CD4-positive, alpha-beta memory T cell (primary cell): ENCODE measurements at places on chromosomes 1 and 21. TPM values are rescaled to one million over a fixed set of nuclear protein-coding genes. Genes with fewer than 3 reads are reported as not detected.
A peak's percentile ranks its signal among the peaks of the same experiment; 100 is the strongest.

SPOCD1 gene
- polyA plus RNA-seq, result not detected

GNAT2 gene
- polyA plus RNA-seq, result not detected

TARS2 gene
- 23.5 TPM for polyA plus RNA-seq

DNA sequence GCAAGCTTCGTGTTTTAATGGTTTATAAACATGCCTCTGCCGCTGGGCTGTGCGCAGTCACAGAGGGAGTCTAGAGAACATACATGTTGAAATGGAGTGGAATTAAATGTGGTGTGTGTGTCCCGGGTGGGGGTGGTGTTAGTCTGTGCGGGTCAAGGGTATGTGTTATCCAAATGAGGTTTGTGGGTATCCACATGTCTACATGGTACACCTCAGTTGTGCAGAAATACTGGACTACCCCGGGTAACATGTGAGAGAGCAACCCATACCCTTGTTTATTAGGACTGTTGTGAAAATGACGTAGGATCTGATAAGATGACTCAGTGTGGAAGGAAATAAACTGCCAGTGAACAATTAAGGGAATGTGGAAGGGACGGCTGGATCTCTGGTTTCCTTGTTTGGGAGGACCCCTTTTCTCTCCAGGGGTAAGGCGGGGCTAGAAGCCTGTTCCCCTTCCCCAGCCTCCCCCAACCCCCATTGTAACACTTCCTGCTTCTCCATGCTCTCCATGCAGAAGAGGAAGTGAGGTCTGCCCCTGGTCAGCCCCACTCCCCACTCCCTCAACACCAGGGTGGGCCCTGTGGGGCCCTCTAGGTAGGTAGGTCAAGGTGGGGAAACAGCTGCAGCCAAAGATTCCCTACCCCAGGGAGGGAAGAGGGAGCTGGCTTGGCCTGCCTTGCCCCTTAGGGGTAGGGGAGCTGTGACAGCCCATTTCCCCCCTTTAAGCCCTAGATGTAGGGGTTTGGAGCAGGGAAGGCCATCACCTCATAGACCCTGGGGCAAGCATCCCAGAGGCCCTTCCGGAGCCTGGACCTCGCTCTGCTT, 690 bp downstream of the EPS8L3 start:
- H3K4me1 ChIP-seq, result no peaks in the 10 kb centered on the region
- no peak overlapping the region for H3K27ac ChIP-seq
- H3K36me3 ChIP-seq, result no peaks in the 10 kb centered on the region
- no peaks in the 10 kb centered on the region for H3K27me3 ChIP-seq

DNA sequence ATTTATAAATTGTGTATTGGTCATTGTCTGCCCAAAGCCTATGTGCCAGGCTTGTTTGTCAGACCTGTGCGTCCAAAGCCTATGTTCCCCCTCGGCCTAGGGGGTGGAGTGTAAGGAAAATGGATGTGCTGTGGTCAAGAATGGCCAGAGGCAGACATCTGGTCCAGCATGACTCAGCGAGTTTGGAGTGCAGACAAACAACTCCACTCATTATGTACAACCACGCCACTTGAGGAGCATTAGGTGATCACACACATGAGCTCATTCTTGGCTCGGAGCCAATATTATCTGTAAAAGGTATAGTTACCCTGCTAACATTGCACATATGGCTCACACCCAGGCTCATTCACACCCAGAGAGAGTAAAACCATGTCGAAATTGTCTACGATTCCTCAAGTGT, 1047.6 kb upstream of the ADGRL4 start:
- no peaks in the 10 kb centered on the region for H3K36me3 ChIP-seq
- H3K4me3 ChIP-seq, result no peak overlapping the region

- no peak overlapping the region for H3K27ac ChIP-seq
- no peak for DNase-seq
- H3K36me3 ChIP-seq, result no peaks in the 10 kb centered on the region
- no peak overlapping the region for H3K4me3 ChIP-seq
- no peaks in the 10 kb centered on the region for H3K27me3 ChIP-seq
Observed at GRCh38 chr1:8974551-8974950, 28.9 kb downstream of the CA6 start.

DNA sequence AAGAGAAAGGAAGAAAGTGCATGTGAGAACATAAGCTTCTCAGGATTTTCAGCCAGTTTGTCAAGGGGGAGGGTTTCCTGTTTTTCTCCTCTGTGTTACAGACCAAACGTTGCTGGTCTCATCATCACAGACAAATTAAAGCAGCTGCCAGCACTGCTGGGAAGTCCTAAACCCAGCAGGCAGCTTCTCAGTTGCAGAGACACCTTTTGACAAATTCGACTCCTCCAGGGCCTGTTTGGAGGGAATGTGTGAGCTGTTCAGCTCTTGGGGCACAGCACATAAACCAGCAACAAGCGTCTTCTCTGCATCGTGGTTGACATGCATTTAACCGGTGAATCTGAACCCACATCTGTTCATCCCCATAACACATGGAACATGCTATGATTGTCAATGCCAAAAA, 454.6 kb upstream of the RUNX1 start:
- H3K27me3 ChIP-seq, result no peaks in the 10 kb centered on the region
- no peaks in the 10 kb centered on the region for H3K36me3 ChIP-seq
- DNase-seq, result peak; percentile 13
- H3K4me3 ChIP-seq, result no peak overlapping the region

DNA sequence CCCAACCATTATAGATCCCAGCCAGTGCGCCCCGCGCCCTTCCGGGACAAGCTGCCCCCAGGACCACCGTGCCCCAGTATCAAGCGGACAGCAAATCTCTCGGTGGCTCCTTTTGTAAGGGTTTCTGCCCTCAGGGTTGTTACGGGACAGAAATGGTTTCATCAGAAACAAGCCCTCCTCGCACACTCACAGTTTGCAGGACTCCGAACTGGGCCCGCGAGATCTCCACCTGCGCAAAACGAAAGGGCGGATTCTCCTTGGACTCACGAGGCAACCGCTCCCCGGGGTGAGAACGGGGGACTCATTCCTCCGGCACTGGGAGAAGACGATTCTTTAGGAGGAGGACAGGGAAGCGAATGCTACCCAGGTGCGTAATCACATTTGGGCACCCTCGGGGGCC, 51.1 kb upstream of the H6PD start:
- H3K27me3 ChIP-seq, result peaks cover 17% of the 10 kb centered on the region
- no peak for DNase-seq
- H3K4me1 ChIP-seq, result peaks cover 13% of the 10 kb centered on the region
- no peak overlapping the region for H3K4me3 ChIP-seq
- H3K27ac ChIP-seq, result no peak overlapping the region
- no peaks in the 10 kb centered on the region for H3K36me3 ChIP-seq

- H3K27me3 ChIP-seq, result no peaks in the 10 kb centered on the region
- no peak for DNase-seq
- H3K4me3 ChIP-seq, result no peak overlapping the region
- no peak overlapping the region for H3K27ac ChIP-seq
- no peaks in the 10 kb centered on the region for H3K4me1 ChIP-seq
Observed at GRCh38 chr1:226983247-226983991, 43.3 kb downstream of the COQ8A start.

DNA sequence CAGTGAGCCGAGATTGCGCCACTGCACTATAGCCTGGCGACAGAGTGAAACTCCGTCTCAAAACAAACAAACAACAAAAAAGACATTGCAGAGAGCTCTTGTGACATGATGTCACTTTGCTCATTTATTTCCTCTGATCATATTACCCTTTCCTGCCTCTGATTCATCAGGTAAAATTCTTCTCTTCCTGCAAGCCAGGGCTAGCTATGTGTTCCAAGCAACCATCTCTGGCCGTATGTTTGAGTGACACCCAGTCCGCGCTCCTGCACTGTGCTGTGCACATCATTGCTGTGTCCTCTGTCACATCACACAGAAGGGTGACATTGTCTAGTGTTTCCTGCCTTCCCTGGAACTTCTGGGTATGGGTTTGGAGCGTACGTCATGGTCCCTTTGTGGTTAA, 251.3 kb downstream of the PCP4 start:
- H3K27ac ChIP-seq, result no peak overlapping the region
- H3K4me3 ChIP-seq, result no peak overlapping the region
- H3K36me3 ChIP-seq, result no peaks in the 10 kb centered on the region
- H3K4me1 ChIP-seq, result no peaks in the 10 kb centered on the region
